ENCODE measurements at places on chromosomes 4 and X. TPM values are rescaled to one million over a fixed set of nuclear protein-coding genes. Genes with fewer than 3 reads are reported as not detected.

UGT2B10 gene
- polyA plus RNA-seq: not detected

SRPX2 gene
- not detected for polyA plus RNA-seq

NPY1R gene
- 3.8 TPM for polyA plus RNA-seq

AKAP14 gene
- 5.7 TPM for polyA plus RNA-seq

FAT4 gene
- polyA plus RNA-seq: 0.68 TPM

PGAM4 gene
- polyA plus RNA-seq: not detected

BEX2 gene
- 99.5 TPM for polyA plus RNA-seq

MED14 gene
- polyA plus RNA-seq: 28.9 TPM

HTR2C gene
- polyA plus RNA-seq: 2.0 TPM

PLS3 gene
- 72.6 TPM for polyA plus RNA-seq

TBC1D8B gene
- 4.0 TPM for polyA plus RNA-seq

TMEM154 gene
- polyA plus RNA-seq: 1.0 TPM

KCNE5 gene
- polyA plus RNA-seq: 4.1 TPM

Measured in GM23338 (cell line).